ENCODE measurements at places on chromosomes 1 and 21. TPM values are rescaled to one million over a fixed set of nuclear protein-coding genes. Genes with fewer than 3 reads are reported as not detected.

DNA sequence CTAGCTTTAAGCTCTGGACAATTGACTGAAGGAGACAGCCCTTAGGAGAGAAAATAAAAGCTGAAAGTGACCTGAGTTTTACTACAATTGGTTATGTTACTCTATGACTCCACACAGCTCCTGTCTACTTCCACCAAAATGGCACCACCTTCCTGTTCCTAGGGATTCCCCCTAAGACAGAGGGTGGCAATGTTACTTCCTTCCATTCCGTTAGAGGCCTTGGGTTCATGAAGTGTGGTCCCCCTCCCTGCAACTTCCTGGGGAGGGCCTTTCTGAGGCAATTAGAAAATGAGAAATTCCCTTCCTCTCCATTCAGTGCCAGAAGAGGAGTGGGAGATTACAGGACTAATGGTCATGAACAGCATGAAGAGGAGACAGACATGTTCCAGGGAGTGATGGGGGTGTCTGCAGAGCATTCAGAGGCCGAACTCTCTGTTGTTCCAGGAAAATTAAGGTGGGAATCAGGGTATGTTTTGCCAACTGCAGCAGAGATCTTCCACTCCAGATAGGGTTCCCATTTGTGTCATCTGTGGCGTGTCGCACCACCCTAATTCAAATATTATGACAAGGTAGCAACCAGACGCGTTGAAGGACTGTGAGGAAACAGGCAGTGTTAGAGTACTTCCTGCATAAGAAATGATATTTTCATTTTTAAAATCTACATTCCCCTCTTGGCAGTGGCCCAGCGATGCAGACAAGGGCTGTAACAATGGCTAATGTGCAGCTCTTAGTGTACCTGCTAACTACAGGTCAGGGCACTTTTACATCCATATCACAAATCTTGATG is 53.1 kb upstream of the TRIM67 start:
- H3K27ac ChIP-seq: no peak overlapping the region
- H3K36me3 ChIP-seq: no peaks in the 10 kb centered on the region
- H3K4me3 ChIP-seq: no peak overlapping the region

GRCh38 chr1:35675773-35676172 is 34.4 kb upstream of the PSMB2 start:
- DNase-seq: no peak
- H3K36me3 ChIP-seq: no peaks in the 10 kb centered on the region
- H3K27ac ChIP-seq: no peak overlapping the region

GRCh38 chr1:46804926-46805325 is 6.1 kb downstream of the CYP4B1 start:
- H3K4me3 ChIP-seq: no peak overlapping the region
- DNase-seq: no peak
- no peaks in the 10 kb centered on the region for H3K36me3 ChIP-seq

DPM3 gene
- total RNA-seq: 46.5 TPM

- peak; percentile 47 for DNase-seq
- no peaks in the 10 kb centered on the region for H3K36me3 ChIP-seq
- H3K27me3 ChIP-seq: no peaks in the 10 kb centered on the region
- H3K4me3 ChIP-seq: no peak overlapping the region
Observed at GRCh38 chr1:7098641-7099040, 313.4 kb downstream of the CAMTA1 start.

CREG1 gene
- total RNA-seq: 48.1 TPM

- peak within 1 kb of the TSS; percentile 60 for H3K4me3 ChIP-seq
- H3K4me1 ChIP-seq: peaks cover 8% of the 10 kb centered on the region
- no peaks in the 10 kb centered on the region for H3K27me3 ChIP-seq
- peak; percentile 93 for DNase-seq
Observed at GRCh38 chr1:101025657-101026429, at the start of gene DPH5. TSS of gene DPH5 (minus strand) at chr1:101025784. CDS start at chr1:101025443, 341 bp downstream.

GRCh38 chr1:29235955-29236711 is at the start of gene PTPRU:
TSS of gene PTPRU (plus strand) at chr1:29236522. CDS start at chr1:29236645, 123 bp downstream.
- H3K4me3 ChIP-seq: peak within 1 kb of the TSS; percentile 72
- no peaks in the 10 kb centered on the region for H3K36me3 ChIP-seq
- no peaks in the 10 kb centered on the region for H3K4me1 ChIP-seq
- no peaks in the 10 kb centered on the region for H3K27me3 ChIP-seq
- H3K27ac ChIP-seq: peak within 1 kb of the TSS; percentile 58

PLXNA2 gene
- 137 TPM for total RNA-seq

- H3K27me3 ChIP-seq: no peaks in the 10 kb centered on the region
- no peaks in the 10 kb centered on the region for H3K4me1 ChIP-seq
- no peak overlapping the region for H3K4me3 ChIP-seq
Observed at GRCh38 chr21:29186246-29186645, 55.8 kb downstream of the MAP3K7CL start.

ELAPOR1 gene
- total RNA-seq: 106 TPM

DNA sequence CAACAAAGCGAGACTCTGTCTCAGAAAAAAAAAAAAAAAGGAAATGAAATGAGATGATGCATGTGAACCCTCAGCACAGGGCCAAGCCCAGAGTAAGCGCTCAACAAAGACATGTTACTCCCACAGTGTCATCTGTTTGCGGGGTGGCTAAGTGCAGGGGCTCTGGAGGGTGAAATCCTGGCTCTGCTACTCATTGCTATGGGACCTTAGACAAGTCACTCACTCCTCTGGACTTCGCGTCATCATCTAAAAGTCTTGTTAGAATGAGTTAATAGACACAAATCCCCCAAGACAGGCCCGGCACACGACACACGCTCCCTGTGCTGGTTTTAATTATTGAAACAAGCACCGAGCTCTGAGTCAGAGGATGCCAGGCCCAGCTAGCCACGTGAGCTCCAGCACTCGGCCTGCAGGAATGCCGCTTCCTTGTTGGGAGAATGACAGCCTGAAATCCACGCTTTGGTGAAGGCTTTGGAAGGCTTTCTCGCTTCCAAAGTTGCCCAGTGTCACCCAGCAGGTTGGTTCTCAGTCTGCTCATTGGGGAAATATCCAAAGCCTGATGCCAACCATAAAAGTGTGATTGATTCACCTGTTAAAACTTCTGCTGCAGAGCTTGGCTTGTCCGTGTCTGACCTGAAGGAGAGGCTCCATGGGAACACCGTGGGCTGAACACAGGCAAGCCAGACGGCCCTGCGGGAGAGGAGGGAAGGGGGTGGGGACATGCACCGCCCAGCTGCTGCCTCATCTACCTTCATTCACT is 36.7 kb upstream of the TARDBP start:
- no peaks in the 10 kb centered on the region for H3K36me3 ChIP-seq
- no peak overlapping the region for H3K4me3 ChIP-seq
- H3K4me1 ChIP-seq: no peaks in the 10 kb centered on the region
- H3K27ac ChIP-seq: peak overlapping the region; percentile 67

DNA sequence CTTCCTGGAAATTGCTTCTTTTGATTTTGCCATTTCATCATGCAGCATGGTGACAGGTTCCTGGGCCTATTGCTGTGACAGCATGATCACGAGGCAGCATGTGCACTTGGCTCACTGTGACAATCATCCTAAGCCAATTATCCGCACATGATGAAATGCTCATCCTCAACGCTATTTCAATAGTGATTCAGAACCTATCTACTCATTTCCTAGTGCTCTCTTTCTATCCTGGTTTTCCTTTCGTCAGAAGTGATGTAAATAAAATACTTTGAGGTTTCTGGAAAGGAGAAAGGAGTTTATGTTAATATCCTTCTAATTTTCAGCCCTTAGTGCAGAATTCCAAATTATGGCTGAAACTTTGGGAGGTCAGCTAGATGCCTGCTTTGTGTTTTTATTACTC is 110.6 kb upstream of the ADAMTS5 start:
- no peaks in the 10 kb centered on the region for H3K36me3 ChIP-seq
- H3K4me3 ChIP-seq: no peak overlapping the region

- H3K4me1 ChIP-seq: no peaks in the 10 kb centered on the region
- DNase-seq: no peak
- H3K36me3 ChIP-seq: no peaks in the 10 kb centered on the region
- no peaks in the 10 kb centered on the region for H3K27me3 ChIP-seq
- no peak overlapping the region for H3K27ac ChIP-seq
- H3K4me3 ChIP-seq: no peak overlapping the region
Observed at GRCh38 chr1:66495495-66495894, 38.5 kb upstream of the SGIP1 start.

All from pancreas (tissue), 10 donors.